ENCODE measurements at places on chromosomes 7 and 10.

DNA sequence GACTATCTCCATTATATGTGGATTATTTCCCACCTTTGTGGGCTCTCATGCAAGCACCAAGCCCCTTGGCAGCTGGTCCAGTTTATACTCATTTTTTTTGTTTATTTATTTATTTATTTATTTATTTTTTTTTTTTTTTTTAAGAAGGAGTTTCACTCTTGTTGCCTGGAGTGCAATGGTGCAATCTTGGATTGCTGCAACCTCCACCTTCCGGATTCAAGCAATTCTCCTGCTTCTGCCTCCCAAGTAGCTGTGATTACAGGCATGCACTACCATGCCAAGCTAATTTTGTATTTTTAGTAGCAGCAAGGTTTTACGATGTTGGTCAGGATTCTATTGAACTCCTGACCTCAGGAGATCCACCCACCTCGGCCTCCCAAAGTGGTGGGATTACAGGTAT, 2.8 kb downstream of the PRTFDC1 start:
- no peak for DNase-seq

GRCh38 chr7:110502888-110503465, 588.0 kb upstream of the LRRN3 start:
- DNase-seq = no peak

DNA sequence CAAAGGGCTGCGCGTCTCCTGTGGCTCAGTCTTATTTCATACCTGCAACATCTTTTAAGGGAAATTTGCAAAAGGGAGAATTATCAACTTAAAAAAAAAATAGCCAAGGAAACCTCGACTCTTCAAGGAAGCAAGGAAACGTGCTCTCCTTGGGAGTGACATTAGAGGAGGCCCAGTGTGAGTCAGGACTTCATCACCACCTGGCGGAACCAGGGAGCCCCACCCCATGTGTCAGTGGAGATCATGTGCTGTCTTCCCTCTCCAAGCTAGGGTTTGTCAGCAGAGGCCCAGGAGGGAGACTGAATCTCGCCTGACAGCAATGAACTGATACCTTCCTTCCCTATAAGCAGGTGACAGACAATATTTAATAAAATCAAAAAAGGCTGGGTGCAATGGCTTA, 28.9 kb downstream of the POR start:
- no peak for DNase-seq

GRCh38 chr10:77661100-77661499, 23.5 kb upstream of the KCNMA1 start:
- DNase-seq = no peak

DNA sequence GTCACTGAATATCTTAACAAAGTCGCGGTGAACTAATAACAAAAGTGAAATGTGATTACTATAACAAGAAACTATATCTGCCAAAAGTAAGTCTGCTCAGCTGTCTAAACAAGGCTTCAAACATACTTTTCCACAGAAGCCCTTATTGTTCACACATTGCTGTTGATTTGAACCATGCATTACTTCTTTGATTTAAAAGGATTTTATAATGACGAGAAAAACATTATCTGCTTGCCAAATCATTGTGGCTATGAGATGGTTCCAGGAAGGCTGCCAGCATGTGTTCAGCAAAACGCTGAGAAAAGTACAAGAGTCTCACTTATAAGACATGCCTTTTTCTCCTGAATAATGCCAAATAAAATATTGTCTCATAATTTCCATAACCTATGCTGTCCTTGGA, 24.4 kb downstream of the RNF133 start:
- no peak for DNase-seq

DNA sequence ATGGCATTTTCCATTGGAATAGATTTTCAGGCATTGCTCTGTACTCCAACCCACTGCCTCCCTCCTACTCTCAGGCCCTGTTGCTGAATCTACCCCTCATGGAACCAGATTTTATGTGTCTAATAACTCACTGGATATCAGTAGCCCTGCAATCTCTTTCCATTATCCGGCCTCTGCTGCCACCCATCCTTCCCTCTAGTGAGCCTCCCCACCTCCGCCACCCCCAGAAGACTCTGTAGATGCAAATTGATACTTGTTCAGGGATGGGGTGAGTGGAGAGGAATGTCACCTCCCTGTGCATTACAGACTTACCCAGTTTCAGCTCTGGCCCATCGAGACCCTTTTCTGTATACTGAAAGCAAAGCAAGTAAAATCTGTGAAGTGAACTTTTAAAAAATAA, 52.3 kb upstream of the PHYHIPL start:
- DNase-seq = no peak

GRCh38 chr7:121681700-121682099, 191.3 kb upstream of the PTPRZ1 start:
- no peak for DNase-seq

DNA sequence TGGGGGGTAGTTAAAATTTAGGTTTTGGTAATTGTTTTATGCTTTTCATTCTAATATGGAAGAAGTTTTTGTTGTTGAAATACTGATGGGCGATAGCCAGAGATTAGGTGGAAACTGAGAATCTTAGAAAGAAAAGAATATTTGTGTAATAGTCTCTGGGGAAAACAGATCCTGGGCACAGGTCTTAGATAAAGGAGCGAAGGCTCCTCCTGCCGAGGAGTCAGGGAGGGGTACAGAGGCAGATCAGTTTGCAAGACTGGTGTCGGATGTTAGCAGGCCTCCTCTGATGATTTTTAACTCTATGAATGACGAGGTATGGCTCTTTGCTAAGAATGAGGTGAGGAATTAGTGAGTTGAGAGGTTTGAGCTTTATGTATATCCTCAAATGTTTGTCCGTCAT, 339.7 kb downstream of the HGF start:
- DNase-seq = no peak
